Astrocyte of the spinal cord (primary cell): ENCODE measurements at places on chromosomes 7 and 10.

GRCh38 chr7:155963771-155964195, 151.5 kb upstream of the SHH start:
- no peak for DNase-seq

DNA sequence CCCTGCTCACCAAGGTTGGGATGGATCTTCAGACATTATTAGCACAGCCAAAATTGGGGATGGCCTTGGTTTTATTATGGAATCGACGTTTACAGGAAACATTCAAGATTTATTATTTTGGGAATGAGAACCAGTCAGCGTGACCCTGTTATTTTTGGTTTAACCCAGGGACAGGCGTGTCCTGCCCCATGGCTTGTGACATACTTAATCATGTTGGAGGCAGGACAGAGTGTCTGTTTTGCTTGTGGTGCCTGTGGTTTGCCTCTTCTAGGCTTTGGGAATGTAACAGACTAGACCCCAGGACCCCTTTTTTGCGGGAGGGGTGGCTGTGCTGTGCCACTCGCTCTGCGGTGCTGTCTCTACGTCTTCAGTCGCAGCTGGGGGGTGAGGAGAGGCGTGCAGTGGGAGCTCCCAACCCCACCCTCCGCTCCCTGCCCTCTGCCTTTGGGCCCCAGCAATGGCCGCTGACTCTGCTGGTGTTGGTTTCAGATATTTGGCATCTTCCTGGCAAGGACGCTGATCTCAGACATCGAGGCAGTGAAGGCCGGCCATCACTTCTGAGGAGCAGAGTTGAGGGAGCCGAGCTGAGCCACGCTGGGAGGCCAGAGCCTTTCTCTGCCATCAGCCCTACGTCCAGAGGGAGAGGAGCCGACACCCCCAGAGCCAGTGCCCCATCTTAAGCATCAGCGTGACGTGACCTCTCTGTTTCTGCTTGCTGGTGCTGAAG, 20.1 kb upstream of the SH2D4B start:
- no peak for DNase-seq

- DNase-seq, result peak; percentile 98
These were observed 457.6 kb upstream of the KLF6 start for GRCh38 chr10:4242561-4243035.

DNA sequence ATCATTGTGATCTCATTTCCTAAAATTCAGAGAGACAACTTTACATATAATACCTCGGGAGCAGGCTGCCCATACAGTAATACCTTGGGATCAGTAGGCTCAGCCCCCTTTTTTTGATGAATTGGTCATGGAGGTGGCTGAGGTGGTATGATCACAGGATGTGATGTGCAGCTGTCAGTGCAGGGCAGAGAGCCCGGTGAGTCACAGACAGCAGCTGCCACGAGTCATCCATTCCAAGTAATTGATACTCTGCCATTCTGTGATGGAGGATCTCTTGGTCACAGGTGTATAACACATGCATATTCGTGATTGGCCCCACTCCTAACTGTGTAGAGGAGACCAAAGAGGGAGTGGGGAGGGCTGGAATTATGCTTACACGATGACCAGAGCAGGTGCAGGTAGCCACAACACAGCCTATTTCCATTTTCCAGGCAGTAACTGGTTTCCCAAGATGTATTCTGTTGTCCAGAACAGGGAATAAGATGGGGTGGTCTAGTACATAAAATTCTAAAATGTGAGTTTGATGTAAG, 14.1 kb downstream of the NRCAM start:
- DNase-seq, result no peak

DNA sequence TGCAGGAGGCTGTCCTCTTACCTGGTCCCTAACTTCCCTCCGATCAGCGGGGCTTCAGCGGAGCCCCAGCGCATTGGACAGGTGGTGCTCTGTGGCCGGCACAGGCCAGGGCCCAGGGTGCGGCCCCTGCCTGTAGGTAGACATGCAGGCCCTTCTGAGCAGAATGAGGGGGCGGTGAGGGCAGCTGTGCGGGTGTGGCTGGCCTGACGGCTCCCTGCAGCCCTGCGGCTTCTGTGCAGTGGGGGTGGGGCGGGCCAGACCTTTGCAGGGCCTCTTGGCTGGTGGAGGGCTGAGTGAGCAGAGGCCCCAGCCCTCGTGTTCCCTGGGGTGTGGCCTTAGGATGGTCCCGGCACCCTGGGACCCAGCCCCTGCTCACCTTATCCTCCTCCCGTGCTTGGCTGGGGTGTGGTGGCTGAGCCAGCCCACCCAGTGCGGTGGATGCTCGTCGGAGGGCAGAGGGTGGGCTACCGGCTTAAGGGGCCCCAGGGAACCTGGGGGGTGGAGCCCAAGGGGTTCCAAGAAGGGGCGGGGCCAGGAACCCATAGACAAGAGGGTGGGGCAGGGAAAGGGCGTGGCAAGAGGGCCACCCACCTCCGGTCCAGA, 175.2 kb upstream of the TNRC18 start:
- DNase-seq, result no peak

GRCh38 chr10:13700473-13701144, 113.8 kb downstream of the PRPF18 start:
- no peak for DNase-seq

DNA sequence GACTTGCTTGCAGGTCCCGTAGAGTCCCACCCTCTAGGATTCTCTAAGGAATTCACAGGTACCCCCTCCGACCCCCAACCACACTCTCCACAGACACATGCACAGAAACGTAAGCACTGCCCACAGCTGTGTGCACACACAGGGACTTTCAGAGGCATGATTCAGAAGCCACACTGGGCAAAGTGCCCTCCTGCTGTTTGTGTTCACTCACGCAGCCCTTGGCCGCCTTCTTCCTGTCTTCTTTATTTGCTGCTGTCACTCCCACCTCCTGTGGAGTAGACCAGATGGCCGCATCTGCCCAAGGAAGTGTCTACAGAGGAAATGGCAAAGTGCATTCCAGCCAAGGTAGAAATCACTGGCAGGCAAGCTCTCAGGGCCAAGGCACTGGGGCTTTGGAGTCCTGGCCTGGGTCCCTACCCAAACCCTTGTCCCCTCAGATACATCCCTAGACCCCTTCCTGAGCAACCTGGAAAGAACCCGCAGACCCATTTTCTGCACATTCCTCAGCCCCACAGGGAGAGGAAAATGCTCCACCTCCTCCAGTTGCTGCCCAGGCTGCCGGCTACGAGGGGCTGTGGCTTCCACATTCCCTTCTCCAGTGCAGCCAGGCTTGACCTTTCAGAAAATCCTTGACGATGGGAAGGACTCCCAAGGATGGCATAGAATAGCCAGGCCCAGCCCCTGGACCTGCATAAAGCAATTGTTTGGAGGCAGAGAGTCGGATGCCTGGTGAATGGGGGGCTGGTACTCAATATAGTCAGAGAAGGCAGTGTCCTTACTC, 21.6 kb upstream of the GIMAP8 start:
- DNase-seq, result peak; percentile 87

- DNase-seq, result peak; percentile 40
These were observed 55.2 kb downstream of the DOCK4 start for GRCh38 chr7:112150823-112151641.

DNA sequence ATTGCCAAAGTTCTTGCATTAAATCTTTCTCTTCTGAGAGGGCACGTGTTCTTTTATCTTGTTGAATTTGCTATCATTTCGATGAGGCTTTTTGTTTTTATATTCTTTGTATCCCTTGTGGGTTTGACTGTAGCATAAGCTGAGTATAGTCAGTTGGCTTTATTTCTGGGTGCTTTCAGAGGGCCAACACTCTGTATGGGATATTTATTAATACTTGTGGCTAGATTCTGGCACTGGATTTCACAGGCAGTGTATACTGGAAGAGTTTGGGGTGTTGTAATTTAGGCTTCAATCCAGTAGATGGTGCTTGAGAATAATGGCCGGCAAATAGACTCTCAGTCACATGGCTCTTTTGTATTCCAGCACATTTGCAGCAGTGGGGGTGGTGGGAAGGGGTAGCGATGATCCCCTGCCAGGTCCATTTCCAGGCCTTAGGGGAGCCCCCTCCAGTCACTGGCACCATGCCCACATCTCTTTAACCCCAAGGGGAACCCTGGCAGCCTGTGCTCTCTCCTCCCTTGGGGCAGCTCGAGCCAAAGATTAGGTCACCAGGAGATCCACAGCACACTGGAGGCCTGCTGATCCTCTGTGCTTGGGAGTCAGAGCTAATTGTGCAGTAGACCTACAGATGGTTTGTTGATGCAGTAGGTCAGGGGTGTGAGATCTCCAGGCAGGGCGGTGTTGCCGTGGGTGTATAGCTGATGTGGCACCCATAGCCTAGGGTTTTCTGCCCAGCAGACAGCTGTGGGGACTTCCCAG, 81.8 kb downstream of the PTPN20 start:
- peak; percentile 47 for DNase-seq

DNA sequence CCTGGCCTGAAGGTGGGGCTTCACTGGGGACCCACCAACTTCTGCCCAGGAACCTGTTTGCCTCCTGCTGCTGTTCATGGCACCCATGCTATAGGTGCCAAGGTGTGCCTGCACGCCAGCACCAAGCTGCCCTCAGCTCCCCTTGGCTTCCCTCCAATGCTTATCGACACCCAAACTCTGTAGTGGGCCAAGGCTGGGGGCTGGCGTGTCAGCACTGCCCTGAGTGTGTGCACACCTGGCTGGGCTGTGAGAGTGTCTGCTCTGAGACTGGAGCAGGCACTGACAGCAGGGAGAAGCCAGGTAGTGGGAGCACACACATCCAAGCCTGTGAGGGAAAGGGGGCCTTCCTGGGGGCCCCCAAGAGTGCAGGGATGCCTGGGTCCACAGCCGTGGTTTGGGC, 43.1 kb upstream of the TUBB8 start:
- no peak for DNase-seq

GRCh38 chr10:66277481-66277880, 648.4 kb upstream of the LRRTM3 start:
- no peak for DNase-seq

DNA sequence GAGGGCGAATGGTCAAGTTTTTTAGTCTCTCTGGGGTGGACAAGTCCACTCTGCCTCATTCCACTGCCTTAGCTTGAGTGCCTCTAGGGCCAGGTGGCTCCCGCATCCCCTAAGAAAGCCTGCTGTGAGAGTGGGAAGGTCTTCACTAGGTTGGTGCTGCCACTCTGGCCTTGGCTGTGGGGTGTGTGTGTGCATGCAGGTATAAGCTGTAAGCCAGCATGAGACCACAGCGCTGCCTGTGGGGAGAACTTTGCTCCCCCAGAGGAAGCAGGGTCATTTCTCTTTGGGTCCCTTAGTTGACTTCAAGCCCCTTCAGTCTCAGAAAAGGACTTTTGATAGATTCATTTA, 25.5 kb upstream of the PCBD1 start:
- DNase-seq, result no peak

GRCh38 chr10:11716686-11717085, 25.5 kb upstream of the ECHDC3 start:
- DNase-seq, result no peak

DNA sequence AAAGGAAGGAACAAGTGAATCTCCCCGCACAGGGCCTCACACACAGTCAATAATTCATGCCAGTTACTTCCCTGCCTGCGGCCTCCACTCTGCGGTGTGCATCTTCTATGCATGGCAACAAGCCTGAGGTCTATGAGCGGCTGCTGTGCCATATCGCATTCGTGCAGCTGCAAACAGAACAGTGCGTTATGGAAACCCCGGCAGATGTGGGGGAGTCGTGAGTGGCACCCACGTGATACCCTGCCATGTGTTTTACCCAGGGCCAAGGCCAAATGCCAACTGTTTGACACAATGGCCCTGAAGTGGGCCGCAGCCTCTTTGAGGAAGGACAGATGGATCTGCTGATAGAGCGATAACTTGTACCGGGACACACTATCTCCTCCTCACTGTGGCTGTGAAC, 13.4 kb downstream of the TNS3 start:
- DNase-seq, result no peak

DNA sequence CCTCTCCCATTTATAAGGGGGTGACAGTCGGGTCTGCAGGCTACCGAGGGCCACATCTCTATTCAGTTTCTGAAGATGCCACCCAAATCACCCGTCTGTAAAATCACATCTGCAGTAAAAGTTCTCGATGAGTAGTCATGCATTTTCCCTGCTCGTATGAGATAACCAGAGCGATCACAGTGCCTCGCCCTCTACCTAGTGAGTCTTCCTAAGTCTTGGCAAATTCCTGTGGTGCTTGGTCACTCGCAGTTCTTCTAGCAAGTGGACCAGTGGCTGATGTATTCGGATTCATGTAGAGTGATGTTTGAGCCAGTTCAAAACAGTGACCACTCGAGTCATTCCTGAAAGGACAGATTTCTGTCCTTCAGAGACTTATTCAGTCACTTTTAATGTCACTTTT, 44.9 kb downstream of the INSYN2A start:
- peak; percentile 51 for DNase-seq

DNA sequence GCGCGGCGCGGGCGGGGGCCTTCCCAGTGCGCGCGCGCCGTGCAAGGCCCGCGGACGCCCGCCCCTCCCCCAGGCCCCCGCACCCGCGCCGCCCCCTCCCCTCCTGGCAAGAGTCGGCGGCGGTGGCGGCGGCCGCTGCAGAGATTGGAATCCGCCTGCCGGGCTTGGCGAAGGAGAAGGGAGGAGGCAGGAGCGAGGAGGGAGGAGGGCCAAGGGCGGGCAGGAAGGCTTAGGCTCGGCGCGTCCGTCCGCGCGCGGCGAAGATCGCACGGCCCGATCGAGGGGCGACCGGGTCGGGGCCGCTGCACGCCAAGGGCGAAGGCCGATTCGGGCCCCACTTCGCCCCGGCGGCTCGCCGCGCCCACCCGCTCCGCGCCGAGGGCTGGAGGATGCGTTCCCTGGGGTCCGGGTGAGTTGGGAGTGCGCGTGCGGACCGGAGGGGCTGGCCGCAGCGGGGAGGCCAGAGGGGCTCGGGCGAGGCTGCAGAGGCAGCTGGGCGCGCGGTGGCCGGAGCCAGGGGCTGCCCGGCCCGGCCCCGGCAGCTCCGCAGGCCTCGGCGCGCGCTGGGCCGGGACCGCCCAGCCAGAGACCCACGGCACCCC, at the start of gene BMPR1A:
TSS of gene BMPR1A (plus strand) at position 109 of the 602 bp plus-strand sequence. CDS start 119,400 bp downstream, outside the sequence.
- peak; percentile 92 for DNase-seq

- no peak for DNase-seq
These were observed 49.9 kb upstream of the KLF6 start for GRCh38 chr10:3834947-3835346.

DNA sequence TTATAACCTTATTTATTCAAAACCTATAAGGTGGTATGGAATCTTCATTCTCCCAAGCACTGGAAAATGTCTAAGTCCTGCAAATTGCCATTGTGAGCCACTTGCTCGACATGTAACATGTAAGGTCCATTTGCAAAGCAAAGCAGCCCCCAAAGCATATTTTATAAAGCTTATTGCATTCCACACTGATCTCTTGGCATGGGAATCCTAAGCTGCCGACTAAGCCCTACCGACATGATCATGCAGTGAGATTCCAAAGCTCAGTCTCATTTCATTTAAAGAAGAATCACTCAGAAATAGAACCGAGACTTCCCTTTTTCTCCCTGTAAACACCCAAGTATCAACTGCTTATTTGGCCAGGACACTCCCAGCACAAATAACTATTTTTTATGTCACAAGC, 333.4 kb upstream of the MYO3A start:
- no peak for DNase-seq
